ENCODE measurements at places on chromosomes 11 and 22.

DNA sequence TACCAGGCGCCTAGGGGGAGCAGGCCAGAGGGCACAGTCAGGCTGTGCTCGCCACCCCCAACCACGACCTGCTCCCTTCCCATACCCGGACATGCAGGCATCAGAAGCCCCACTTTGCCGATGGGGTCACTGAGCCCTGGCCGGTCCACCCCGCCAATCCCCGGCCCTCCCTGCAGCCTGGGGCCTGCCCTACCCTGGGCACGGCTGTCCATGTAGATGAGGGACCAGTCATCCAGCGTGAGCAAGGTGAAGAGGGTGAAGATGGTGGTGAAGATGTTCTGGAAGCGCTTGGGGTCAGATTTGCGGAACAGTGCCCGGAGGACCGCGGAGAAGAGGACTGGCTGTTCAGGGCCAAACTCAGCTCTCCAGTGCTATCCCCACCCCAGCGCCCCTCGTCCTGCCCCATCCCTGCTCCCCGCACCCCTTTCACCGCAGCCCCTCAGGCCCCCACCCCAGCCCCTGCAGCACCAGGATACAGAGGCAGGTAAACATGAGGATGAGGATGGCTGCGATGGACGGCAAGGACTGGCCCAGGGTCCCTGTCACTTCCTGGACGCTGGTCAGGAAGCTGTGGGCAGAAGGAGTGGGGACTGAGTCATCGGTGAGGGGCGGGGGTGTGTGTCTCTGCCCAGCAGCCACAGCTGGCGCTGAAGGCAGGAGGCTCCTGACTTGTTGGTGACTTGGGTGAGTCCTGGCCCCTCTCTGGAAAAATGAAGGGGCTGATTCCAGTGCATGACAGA, 5.5 kb downstream of the CATSPER1 start:
- no peak for DNase-seq

GRCh38 chr11:1207401-1208143, 15.3 kb upstream of the MUC5B start:
- no peak for DNase-seq

DNA sequence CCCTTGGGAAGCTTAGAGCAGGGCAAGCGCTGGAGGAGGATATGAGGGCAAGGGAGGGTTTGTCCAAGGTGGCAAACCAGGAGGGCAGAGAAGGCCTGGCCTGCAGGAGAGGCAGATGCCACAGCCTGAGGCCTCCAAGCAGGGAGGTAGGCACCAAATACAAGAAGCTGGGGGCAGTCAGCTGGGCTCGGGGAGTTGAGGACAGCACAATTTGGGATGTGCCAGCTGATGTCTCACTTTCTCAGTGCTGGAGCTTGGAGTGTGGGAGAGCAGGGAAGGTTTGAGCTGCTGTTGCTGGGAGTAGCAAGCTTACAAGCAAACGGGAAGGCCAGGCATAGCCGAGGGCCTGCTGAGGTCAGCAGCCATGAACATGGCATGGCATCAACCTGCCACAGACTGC, 4.0 kb downstream of the ZDHHC24 start:
- no peak for DNase-seq

DNA sequence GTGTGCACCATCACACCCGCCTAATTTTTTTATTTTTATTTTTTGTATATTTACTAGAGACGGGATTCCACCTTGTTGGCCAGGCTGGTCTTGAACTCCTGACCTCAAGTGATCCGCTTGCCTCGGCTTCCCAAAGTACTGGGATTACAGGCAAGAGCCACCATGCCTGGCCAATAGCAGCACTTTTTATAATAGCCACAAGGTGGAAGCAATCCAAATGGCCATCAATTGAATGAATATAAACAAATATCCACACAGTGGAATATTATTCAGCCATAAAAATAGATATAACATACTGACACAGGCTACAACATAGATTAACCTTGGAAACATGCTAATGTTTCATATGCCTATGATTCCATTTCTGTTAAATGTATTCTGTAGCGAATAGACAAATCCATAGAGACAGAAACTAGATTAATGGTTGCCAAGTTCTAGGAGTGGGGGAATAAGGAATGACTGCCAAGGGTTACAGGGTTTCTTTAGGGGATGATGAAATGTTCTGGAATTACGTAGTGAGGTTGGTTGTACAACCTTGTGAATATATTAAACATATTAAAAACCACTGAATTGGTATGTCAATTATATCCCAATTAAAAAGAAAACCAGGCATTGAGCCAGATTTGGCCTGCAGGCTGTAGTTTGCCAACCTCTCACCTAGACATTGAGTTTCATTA, 4.8 kb downstream of the VPS51 start:
- DNase-seq: no peak

GRCh38 chr11:103339485-103339857, 230.2 kb downstream of the DYNC2H1 start:
- DNase-seq: no peak

DNA sequence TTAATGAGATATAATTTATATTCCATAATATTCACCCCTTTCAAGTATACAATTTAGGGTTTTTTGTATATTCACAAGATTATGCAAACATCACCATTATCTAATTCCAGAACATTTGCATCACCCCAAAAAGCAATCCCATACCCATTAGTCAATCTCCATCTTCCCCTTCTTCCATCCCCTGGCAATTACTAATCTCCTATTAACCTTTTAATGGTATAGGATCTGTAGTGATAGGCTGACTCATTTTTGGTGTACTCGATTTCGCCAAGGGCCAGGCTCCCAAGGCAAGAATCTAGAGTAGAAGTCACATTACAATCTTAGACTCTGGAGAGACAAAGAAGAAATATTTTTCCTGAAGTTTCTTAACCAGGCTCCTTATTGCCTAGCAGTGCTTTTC, 113.4 kb downstream of the GAB2 start:
- DNase-seq: no peak

DNA sequence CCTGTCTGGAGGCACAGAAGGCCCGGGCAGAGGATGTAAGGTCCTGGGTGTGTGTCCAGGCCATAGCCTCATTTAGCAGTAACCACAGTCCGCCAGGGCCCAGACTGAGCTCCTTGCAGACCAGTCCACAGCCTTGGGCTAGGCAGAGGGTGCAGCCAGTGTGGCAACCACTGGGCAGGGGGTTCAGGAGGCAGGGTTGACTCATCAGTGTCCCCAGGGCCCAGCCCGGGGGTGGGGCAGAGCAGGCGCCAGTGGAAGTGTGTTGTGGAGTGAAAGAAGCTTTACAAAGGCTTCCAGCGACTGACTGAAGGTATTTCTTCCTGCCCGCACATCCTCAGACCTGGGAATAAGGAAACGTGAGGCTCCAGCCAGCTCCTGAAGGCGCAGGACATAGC, 27.7 kb upstream of the WNT11 start:
- no peak for DNase-seq

- DNase-seq: no peak
These were observed 18.8 kb upstream of the MAML2 start for GRCh38 chr11:96361778-96362177.

GRCh38 chr11:36388071-36388470, 92.0 kb downstream of the PRR5L start:
- no peak for DNase-seq

DNA sequence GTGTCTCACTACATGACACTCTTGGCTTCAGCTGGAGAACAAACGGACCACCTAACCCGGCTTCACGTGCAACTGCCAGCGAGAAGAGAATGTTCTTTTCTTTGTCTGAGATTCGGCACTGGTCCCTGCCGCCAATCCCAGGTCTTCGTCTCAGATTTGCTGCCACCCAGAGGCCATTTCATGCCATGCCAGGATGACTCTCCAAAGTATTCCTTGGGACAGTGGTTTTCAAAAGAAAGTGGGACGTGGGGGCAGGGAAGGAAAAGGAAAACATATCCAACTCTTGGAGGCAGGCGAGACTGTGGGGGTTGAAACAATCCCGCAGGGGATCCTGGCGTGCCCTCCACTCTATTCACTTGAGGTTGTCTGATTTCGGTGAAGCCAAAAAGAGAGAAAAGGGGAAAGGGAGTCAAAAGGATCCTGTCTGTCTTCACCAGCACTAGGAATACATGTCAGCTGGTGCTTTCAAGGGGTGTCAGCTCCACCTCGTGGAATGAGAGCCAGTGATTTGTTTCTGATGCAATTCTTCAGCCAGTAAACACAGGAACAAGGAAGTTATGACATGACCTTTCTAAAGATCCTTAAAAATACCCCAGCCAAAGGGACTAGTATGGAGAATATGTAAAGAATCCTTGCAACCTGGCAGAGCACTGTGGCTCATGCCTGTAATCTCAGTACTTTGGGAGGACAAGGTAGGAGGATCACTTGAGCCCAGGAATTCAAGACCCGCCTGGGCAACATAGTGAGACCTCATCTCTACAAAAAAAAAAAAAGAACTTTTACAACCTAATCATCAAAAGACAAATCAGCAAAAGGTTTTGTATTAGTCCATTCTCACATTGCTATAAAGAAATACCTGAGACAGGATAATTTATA, 41.0 kb upstream of the APLNR start:
- DNase-seq: peak; percentile 81

- no peak for DNase-seq
These were observed 20.0 kb upstream of the CASP12 start for GRCh38 chr11:104918113-104918824.

DNA sequence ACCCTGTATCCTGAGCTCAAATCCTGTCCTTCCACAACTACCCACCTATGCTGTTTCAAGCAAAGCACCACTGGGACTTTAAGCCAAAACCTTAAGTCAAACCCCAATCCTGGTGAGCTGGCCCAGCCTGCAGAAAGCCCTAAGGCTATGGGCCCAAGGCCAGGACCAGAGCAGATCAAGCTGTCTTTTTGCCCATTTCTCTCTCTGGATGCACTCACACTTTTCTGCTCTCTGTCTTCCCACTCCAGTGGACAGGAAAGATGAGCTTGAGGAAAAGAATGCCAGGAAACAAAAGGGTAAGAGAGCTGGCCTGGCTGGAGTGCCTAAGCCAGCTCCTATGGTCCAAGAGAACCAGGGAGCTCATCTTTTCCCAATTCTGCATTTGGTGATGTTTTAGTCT, 284.3 kb upstream of the ISX start:
- no peak for DNase-seq

DNA sequence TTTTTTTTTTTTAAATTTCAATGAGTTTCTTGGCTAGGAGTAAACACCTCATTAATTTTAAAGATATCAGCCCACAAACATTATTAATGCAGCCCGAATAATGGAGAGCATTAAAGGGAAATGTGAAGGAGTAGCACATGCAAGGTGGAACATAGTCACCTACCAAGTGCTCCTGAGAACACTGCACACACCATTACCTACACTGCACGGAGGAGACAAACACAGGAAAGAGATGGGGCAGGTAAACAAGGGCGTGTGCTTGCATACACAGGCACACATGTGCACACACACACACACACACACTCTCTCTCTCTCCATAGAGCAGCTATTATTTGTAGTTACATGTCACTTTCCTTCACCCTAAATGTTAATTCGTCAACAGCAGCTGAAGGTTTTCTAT, 30.2 kb downstream of the HTR3B start:
- no peak for DNase-seq

DNA sequence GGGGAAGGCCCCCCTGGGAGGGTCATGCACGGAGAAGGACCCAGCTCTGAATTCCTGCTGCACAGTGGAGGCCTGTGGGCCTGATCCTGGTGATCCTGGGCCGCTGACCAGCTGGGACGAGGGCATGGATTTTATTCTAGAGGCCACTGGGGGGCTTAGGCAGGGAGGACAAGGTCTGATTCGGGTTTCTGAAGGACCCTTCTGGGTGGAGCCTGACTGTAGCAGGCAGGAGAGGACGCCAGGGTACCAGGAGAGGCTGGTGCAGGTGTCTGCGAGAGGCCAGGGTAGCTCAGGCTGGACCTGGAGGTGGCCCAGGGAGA, 31.3 kb downstream of the MPPED1 start:
- DNase-seq: no peak

DNA sequence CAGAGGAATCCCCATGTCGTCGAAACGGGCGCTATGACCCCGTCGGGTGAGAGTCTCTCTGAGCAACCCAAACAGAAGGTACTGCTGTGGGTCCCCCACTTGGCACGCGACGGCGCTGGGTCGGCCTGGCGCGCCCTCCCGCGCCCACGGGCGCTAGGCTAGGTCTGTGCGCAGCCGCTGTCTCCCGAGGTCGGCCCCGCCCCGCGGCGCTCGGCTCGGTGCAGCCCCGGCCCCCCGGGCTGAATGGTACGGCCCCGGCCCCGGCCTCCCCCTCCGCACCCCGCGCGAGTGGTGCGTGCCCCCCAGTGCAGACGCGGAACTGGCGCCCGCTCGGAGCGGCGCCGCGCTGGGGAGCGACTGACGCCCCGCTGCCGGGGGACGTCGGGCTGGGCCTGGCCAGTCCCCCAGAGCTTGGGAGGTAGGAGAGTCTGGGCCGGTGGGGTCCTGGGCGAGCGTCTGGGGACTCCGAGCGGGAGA, at the start of gene MADD:
Gene MADD, plus strand, starts transcription at position 305 of the 477 bp plus-strand sequence.
- DNase-seq: peak; percentile 89

DNA sequence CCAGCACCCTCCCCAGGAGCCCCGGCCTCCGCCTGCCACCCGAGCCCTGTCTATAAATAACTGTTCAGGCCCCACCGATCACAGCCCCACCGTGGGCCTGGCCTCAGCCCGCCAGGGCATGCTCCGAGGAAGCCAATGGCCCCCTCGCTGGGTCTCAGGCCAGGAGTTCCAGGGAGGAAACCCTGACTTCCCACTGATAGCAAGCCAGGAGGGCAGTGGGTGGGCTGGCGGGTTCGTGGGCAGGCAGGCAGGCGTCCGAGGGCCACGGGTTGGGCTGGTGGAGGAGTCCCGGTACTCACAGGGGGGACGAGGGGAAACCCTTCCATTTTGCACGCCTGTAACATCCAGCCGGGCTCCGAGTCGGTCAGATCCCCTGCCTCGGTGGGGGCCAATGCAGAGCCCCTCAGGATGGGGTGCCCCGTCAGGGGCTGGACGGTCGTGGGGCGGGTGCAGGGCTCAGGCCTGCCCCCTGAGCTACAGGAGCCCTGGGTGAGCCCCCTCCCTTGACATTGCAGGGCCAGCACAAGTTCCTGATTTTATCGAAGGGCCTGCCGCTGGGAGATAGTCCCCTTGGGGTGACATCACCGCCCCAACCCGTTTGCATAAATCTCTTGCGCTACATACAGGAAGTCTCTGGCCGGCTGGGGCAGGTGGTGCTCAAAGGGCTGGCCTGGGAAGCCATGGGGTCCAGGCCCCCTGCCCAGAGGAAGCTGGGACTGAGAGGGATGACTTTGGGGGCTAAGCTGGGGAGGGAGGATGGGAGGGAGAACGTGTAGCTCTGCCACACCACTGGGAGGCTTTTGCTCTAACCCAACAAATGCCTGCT, at the start of gene SPI1:
Gene SPI1, minus strand, starts transcription at position 538 of the 826 bp plus-strand sequence. Its CDS starts 194 bp downstream, at position 344.
- no peak for DNase-seq

GRCh38 chr22:24240381-24240780, 4.5 kb downstream of the GGT5 start:
- DNase-seq: no peak
